CD4-positive, alpha-beta T cell treated with Interleukin-17A for 4 hours (primary cell): ENCODE measurements at places on chromosomes 3 and 15.

DNA sequence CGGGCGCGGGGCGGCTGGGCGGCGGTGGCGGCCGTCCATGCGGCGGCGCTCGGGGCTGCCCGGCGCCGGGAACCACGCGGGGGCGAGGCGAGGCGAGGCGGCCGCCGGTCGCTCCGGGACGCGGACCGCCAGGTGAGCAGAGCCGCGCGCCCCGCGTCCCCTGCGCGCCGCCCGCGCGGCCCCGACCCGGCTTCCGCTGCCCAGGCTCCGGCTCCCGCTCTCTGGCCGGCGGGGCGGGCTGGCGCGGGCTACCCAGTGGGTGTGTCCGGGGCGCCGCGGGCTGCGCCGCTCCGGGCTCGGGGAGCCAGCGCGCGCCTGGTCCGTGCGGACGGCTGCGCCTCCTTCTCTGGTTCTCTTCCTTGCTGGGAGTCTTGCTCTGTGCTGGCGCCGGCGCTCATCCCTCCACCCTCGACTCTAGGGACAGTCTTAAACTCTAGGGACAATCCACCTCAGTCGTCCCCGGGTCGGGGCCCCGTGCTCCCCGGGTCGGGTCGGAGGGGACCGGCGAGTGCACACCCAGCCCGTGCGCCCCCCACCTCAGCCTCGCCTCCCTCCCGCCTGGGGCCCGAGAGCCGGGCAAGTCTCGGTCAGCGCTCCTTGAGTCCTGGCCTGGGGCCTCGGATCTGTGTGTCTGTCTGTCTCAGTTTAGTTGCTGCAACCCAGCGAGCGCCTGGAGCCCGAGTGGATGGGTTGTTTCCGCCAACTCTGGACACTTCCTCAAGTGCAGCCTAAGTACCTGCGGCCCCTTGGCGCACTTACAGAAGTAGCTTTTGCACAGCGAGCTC is 488 bp downstream of the THSD4 start:
- DNase-seq = no peak

DNA sequence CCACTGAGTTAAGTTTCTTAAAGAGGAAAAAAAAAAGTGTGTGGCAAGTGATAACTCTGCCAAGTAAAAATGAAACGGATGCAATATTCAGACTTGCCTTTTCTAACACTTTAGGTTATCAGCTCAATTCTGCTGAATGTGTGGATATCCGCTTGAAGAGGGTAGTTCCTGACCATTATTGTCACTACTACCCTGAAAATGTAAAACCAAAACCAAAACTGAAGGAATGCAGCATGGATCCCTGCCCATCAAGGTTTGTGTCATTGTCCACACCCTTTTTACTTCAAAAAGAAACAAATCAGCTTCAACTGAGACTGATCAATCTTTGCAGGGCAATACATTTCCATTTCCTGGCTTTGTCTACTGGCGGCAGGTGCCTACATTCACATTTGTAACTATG is 236.1 kb downstream of the ADAMTSL3 start:
- no peak for DNase-seq

- no peak for DNase-seq
Observed at GRCh38 chr3:48271763-48272498, 31.0 kb downstream of the ZNF589 start.

- DNase-seq = no peak
Observed at GRCh38 chr3:181772166-181772565, 60.4 kb downstream of the SOX2 start.

- no peak for DNase-seq
Observed at GRCh38 chr3:175111036-175111435, 251.9 kb downstream of the NAALADL2 start.

DNA sequence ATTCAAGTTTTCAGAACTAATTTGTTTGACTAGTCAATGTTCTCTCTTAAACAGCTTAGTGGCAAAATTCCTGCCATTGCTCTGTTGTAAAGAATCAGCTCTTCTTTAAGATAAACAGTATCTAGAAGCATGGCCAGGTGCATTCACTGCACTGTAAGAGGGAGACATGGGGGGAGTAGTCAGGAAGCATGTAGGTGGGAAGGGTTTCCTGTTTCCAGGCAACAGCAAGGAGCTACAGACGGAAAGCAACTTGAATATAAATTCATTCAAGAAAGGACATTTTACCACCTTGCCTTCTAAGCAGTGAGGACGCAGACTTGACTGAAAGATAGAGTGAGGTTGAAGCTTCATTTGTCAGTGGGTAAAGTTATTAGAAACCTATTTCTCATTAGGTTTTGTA is 55.3 kb downstream of the BBX start:
- DNase-seq = no peak

DNA sequence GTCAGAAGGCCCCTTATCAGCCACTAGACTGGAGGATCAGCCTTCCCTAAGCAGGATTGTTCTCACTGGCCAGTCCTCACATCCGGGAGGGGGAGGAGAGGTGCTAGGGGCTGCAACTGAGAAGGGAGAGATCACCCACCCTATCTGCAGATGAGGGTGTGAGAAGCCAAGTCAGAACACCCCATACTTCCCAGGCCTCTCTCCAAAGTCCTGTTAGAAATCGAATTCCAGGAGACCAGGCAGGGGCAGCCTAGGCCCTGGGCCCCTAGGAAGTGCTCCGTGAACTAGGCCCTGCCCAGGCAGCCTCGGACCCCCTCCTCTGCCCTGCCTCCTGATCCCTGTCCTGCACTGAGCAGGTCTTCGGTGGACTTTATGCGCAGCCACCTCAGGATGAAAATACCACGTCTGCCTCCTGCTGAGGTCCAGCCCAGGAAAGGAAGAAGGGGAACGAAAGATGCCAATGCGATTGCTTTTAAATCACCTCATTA is 933 bp downstream of the DZIP1L start:
- DNase-seq = no peak

- no peak for DNase-seq
Observed at GRCh38 chr3:47421741-47422649, 41.2 kb downstream of the PTPN23 start.

GRCh38 chr3:113275583-113275928 is 64.2 kb downstream of the BOC start:
- no peak for DNase-seq

DNA sequence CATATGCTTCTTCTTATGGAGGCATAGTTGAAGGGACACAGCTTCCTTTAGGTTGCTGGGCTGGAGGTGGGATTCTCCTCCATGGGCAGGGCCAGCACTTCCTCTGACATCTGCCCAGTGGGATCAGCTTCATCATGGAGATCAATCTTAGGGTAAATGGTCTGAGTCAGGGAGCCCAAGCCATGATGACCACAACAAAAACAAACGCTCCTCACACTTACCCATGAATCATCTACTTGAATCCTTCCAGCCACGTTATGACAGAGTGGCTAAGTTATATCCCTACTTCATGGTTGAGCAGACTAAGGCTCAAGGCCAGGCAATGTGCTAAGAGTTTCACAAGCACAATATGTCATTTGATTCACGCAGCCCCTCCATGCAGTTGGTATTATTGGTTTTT is 87.2 kb upstream of the NMNAT3 start:
- no peak for DNase-seq
